Thymus (tissue), 14 donors: ENCODE measurements at places on chromosomes 13 and 19.
A peak's percentile ranks its signal among the peaks of the same experiment; 100 is the strongest.

DNA sequence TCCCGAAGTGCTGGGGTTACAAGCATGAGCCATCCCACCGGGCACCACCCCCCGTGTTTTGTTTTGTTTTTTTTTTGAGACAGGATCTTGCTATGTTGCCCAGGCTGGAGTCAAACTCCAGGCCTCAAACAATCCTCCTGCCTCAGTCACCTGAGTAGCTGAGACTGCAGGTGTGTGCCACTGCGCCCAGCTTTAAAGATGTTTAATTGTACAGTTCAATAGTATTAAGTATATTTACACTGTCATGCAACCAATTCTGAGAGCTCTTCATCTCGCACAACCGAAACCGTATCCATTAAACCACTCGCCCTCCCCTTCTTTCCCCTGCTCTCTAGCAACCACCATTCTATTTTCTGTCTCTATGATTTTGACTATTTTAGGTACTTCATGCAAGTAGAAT, 15.6 kb downstream of the NUCB1 start:
- DNase-seq = no peak

- peak; percentile 56 for DNase-seq
These were observed 790 bp downstream of the TPM4 start for GRCh38 chr19:16076958-16077611.

- no peak for DNase-seq
These were observed 3.6 kb upstream of the CEACAM3 start for GRCh38 chr19:41792513-41793413.

- DNase-seq = no peak
These were observed 52.0 kb downstream of the MPHOSPH8 start for GRCh38 chr13:19685437-19685836.

GRCh38 chr13:80070024-80070703, 270.8 kb downstream of the SPRY2 start:
- DNase-seq = peak; percentile 12

- no peak for DNase-seq
These were observed 2.5 kb downstream of the PDE4A start for GRCh38 chr19:10422846-10423245.

GRCh38 chr13:60836821-60837220, 439.8 kb downstream of the TDRD3 start:
- DNase-seq = no peak

GRCh38 chr13:111394211-111394922, 73.9 kb downstream of the TEX29 start:
- no peak for DNase-seq

- no peak for DNase-seq
These were observed 66.8 kb downstream of the MRPL57 start for GRCh38 chr13:21243045-21243897.

DNA sequence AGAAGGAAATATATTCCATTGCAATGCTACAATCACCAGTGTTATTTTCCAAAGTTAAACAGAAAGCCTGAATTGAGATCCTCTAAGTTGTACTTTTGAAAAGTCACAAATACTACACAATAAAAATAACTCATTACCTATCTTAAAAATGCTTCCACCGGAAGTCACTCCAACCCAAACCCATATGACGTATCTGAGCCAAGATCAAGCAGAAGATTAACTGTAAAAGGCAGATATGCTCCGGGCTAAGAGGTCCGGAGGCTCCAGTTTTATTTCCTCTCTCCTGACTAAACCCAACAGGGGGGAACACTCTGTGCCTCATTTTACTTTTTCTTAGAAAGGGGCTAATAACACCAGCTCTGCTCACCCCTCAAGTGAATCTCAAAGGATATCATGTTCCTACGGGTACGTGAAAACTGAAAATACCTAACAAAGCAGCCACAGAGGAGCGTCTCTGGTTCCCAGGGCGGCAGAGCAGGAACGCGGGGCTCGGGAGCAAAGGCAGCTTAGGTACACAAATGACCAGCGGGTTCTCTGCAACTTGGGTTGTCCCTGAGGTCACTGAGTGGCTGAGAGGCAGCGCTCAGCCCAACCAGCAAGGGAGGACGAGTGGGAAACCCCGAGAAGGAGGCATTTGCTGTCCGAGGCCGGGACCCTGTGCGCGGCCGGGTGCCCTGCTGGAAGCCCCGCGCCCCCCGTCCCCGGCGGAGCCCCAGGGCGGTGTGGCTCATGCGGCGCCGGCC, 750 bp downstream of the RAB20 start:
- no peak for DNase-seq

- DNase-seq = no peak
These were observed 727.6 kb upstream of the ARGLU1 start for GRCh38 chr13:107295416-107296140.

GRCh38 chr13:30153545-30154426, 153.6 kb downstream of the KATNAL1 start:
- no peak for DNase-seq

GRCh38 chr13:55345224-55345623, 1795.5 kb upstream of the PRR20A start:
- no peak for DNase-seq

- DNase-seq = no peak
These were observed 454.5 kb downstream of the IRS2 start for GRCh38 chr13:109331898-109332297.

DNA sequence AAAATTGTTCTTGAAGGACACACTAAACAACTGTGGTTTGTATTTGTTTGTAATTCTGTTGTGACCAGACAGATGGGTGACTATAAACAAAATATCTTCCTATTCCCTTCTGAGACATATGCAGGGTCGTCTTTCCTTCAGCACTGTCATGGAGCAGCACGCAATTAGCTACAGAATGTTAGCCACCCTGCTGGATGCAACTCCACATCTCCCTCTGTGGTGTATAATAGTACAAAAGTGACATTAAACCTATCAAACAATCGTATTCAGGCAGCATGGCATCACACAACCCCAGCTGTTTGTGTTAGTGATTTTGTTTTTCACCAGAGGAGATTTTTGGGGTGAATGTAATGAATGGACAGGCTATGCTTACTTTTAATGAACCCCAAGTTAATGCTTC, 146.2 kb downstream of the GPC6 start:
- DNase-seq = no peak

GRCh38 chr19:10501971-10502523, 1.1 kb downstream of the KEAP1 start:
- DNase-seq = no peak

DNA sequence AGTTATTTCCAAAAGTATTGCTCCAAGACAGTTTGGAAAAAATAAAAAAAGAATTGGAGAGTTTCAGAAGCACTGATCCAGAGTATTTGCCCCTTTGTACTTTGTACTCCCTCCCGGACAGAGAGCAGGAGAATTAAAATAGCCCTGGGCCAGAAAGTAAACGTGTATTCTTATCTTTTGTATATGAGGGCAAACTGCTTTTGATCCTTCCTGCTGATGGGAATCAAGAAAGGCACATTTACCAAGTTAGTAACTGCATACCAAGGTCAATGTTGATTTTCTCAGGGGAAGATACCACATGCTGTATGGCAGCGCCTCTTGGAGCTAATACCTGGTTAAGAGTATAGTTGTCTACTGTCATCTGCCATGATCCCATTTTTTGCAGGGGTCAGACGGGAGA, 10.9 kb upstream of the RB1 start:
- no peak for DNase-seq

DNA sequence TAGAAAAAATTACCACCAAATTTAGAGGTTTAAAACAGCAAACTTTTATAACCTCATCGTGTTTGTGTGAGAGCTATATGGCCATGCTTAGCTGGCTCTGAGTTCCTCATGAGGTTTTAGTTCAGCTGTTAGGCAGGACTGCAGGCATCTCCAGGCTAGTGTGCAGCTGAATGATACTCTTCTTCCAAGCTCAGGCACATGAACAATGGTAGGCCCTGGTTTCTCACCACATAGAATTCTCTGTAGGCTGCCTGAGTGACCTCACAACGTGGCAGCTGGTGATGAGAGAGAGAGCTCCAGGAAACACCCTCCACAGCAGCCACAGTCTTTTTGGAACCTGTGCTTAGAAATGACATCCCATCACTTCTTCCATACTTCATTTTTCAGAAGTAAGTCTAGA, 540.6 kb upstream of the MIR17HG start:
- no peak for DNase-seq

GRCh38 chr19:19531951-19532805, 3.5 kb downstream of the YJEFN3 start:
- DNase-seq = peak; percentile 66

DNA sequence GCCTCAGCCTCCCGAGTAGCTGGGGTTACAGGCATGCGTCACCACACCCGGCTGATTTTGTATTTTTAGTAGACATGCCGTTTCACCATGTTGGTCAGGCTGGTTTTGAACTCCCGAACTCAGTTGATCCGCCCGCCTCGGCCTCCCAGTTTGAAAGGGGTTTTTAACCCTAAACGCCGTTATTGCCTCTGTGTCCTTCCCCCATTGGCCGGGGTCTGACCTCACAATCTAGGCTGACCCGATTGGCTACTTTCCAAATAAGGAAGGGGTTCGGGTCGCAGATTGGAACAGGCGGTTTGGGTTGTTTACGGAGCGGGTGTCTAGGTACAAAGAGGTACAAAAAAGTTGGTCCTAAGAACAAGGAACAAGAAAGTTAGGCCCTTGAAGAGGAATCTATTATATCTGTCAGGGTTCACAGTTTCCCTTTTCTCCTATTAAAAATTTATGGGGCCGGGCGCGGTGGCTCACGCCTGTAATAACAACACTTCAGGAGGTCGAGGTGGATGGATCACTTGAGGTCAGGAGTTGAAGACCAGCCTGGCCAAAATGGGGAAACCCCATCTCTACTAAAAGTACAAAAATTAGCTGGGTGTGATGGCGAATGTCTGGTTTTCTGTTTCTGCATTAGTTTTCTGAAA, 1.0 kb downstream of the ZNF253 start:
- DNase-seq = peak; percentile 53

DNA sequence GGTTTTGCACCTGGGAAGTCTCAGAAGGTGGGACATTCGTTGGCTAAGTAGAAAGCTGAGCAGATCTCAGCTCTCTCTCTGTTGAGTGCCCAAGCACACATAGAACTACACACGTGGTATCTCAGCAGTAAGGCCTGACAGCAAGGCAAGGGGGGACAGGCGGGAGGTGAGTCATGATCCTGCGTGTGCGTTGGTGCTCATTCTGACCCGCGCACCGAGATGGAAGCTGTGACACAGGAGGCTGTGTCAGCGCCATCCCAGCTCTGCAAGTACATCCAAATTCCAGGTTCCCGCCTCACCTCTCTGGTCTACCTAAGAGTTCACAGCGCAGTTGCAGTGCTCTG, 135.7 kb downstream of the USP12 start:
- DNase-seq = no peak

GRCh38 chr13:30116379-30116778, 191.0 kb downstream of the KATNAL1 start:
- DNase-seq = no peak

DNA sequence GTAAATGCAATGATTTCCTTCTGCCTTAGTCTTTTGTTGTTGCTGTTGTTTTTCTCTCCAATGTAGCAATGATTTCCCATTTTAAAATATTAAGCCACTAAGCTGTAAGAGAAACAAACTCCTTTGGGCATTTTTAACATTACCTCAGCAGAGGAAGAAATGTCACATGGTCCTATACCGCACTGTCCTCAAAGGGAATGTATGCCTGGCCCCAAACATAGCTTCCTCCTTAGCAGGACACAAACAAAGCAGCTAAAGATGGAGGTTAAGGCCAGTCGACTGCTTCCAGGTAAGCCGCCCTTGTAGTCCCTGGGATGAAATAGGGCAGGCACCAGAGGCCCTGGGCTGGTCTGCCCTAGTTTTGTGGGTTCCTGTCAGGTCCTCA, 249.0 kb downstream of the TSHZ3 start:
- no peak for DNase-seq

DNA sequence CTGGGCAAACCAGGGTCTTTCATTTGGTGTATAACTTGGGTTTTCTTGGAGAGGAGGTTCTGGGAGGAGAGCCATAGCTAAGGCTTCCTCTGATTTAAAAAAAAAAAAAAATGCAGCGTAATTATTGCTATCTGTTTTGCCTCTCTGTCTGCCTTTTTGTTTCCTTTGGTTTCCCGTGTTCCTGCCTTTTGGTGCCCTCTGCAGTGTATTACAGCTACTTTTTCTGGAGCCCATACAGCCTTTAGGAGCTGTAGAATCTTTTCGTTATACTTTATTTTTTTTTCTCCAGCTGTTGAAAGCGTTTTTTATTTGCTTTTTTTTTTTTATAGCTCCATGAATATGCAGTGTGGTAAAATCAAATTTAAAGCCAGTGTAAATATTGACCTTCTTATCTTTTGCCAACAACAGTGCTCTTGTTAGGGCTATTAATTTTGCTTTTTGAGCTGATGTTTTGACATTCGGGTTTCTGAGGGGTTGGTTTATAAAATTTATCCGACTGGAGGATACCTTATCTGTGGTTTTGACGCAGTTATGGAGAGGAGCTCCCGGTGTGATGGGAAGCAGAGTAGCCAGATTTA, 38.1 kb downstream of the ZNF493 start:
- DNase-seq = no peak

DNA sequence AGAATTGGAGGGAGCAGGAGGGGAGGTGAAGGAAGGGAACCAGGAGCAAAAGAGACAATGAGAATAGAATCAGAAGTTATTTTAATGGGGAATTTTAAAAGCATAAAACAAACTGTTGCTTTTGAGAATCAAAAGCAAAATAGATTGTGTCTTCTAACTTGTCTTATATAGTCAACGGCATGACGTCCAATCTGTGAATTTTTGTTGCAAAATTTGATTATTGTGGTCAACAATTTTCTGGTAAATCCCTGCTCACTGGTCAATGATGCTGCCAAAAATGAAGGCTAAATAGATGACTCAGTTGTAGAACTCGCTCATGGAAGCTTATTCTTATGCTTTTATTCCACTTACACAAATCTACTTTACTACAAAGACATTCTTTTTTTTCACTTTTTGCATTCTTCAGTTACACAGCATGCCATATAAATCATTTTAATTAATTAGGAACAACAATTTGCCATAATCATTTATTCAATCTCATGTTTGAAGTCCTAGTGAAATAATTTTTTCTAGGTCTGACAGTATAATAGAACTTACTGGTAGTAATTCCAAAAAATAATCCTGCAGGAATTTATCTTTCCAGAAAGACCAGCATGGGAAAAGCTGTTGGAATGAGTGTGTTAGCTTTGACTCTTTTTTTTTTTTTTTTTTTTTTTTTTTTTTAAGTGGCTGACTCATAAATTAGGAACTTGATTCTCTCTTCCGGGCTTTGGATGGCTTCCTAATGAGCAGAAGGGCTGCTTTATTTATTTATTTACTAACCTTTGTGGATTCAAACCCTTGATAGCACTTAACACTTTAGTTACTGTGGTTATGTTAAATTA, 256.9 kb downstream of the SPRY2 start:
- no peak for DNase-seq

DNA sequence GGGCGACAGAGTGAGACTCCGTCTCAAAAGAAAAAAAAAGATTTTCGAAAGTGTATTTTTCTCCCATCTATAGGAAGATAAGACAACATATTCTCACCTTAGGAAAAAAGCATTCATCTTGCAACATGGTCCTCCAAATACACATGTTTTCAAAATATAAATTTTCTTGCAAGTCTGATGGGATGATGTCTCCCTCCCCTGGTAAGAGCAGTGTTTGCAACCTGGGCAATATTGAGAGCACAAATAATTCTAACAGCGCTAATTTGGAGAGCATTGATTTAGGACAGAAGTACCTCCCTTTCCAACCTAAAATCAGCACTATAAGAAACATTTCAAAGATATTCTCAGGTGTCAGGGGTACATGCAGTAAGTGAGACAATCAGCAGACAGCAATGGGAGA, 61.0 kb upstream of the SHISA2 start:
- no peak for DNase-seq
